GM10248 (cell line): ENCODE measurements at places on chromosomes 16 and 17.

DNA sequence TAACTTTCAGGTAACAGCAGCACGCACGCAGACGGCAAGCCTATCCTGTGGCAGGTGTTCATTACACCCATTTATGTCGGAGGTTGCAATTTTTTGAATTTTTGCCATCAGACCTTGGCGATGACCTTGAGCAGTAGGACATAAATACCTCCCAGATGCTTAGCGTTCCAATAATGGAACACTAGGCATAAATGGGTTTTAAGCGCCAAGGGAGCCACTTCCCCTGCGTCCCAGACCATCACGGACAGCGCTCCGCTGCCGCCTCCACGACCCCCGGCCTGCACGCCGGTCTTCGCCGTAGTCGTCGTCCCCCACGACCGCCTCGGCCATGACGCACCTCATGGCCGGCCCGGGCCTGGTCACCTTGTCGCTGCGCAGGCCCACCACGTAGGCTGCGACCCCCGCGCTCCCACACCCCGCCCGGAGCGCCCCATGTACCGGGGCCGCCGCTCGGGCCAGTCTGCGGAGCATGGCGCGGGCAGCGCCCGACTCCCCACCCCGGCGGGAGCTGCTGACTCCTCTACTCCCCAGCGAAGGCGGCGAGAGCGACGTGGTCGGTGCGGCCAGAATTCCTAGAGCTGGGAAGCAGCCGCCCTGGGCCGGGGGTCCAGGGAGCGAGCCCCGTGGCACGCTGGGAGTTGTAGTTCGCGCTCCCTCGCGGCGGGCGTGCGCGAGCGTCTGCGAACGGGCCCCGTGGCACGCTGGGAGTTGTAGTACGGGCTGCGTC is 22.7 kb downstream of the TMEM235 start:
- DNase-seq, result peak; percentile 86

DNA sequence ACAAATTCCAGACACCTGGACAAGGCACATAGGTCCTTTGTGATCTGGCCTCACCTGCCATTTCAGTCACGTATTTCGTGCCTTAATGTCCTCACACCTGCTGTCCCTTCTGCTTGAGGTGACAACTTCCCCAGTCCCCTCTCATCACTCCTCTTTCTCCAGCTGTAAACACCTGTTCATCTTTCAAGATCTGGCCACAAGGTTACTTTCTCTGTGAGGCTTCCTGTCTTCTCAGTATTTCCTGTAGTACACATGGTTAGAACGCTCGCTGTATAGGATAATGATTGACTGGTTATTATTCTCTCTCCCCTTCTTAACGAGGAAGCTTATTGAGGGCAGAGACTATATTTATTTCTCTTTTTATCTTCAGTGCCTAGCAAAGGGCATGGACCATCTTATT is 74.5 kb upstream of the PMFBP1 start:
- DNase-seq, result peak; percentile 18

DNA sequence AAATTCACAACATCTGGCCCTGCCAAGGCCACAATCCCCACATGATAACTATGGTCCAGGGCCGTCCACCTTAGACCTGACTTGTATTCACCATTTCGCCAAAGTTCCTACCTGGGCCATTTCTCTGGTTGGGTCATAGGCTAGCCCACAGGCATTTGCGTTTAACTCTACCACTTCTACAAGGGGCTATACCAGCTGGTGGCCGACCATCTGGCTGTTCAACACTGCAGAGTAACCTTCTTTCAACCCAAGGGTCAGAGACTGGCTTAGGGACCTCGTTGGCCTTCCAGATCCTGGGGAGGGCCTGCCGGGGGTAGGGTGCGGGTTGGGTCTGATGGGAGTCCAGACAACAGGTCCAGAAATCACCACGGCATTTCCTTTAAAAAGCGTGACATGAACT is 242.3 kb upstream of the C16orf82 start:
- DNase-seq, result no peak

GRCh38 chr17:333626-334396 is 18.8 kb downstream of the RPH3AL start:
- no peak for DNase-seq

DNA sequence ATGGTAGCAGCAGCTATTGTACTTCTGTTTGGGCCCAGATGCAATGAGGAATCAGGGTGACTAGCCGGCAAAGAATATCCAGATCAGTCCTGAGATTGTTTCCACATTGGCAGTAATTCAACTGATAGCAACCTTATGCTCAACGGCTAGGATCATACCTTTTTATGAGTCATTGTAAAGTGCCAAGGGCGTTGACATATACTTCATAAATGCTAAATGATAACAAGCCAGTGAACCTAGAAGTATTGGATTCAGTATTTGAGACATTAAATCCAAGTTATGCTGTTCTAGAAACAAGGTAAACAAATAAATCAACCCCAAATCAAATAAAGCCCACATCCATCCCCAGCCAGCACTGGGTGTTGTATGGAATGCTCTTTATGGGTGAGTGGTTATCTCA is 207.1 kb upstream of the ZFHX3 start:
- no peak for DNase-seq

- no peak for DNase-seq
These were observed 13.1 kb downstream of the SOST start for GRCh38 chr17:43745541-43745940.

GRCh38 chr16:30519120-30520049 is 7.0 kb downstream of the ZNF768 start:
- no peak for DNase-seq

GRCh38 chr16:66948134-66948836 is 12.8 kb upstream of the CES3 start:
- DNase-seq, result no peak

- no peak for DNase-seq
These were observed 317.8 kb downstream of the GRIN2A start for GRCh38 chr16:9864461-9864860.

- no peak for DNase-seq
These were observed 238.1 kb downstream of the MAF start for GRCh38 chr16:79362300-79362970.

- peak; percentile 26 for DNase-seq
These were observed 437.2 kb downstream of the HS3ST3B1 start for GRCh38 chr17:14737984-14738651.

DNA sequence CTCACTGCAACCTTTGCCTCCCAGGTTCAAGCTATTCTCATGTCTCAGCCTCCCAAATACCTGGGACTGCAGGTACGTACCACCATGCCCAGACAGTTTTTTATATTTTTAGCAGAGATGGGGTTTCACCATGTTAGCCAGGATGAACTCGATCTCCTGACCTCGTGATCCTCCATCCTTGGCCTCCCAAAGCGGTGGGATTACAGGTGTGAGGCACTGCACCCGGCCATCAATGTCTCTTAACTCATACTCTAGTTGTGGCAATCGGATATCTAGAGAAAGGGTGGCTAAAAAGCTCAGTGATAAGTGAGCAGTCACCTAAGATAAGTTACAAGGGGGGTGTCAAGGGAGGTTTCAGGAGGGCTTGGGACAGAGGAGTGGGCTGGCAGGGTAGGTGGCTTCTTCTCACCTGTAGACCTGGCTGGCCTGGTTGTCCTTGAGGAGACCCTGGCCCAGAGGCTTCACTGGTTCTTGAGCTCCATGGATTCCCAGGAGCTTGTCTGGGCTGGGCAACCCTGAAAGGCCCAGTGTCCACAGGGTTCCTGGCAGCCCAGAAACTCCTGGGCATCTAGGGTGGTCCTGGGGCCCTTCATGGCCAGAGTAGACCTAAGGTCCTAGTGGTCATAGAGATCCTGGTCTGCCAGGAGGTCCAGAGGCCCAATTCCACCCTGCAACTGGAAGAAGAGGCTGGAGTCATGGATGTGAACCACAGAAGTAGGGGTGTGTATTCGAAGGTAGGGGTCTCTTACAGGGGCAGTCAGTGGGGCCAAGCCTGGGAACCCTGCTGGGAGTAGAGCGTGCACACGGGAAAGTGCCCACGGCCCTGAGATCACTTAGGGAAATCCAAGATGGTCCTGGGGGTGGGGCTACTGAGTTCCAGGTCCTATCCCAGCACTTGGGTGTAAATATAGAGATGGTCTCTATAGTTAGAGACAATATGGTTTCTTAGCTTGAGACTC is 12.7 kb upstream of the IGFBP4 start:
- DNase-seq, result no peak

- DNase-seq, result no peak
These were observed 4.3 kb upstream of the HOXB2 start for GRCh38 chr17:48549281-48549630.

- no peak for DNase-seq
These were observed 1125.7 kb upstream of the GOT2 start for GRCh38 chr16:59859676-59860402.

GRCh38 chr16:77970371-77970770 is 52.0 kb upstream of the CLEC3A start:
- DNase-seq, result no peak

GRCh38 chr17:80152081-80152702 is 5.3 kb upstream of the EIF4A3 start:
- no peak for DNase-seq

DNA sequence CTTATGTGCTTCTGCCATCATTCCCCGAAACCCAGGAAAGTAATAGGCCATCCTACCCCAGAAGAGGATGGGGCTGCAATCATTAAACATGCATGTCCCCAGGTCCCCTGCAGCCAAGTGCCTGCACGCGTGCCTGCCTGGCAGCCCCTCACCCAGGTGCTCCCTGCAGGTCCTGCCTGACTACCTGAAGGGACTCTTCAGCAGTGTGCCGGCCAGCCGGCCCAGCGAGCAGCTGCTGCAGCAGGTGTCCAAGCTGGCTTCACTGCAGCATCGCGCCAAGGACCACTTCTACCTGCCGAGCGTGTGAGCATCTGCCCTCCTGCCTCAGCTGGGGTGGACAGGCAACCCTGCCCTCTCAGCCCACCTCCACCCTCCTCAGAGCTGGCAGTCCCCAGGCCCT is 16.2 kb upstream of the ALKBH5 start:
- no peak for DNase-seq

GRCh38 chr17:76927577-76927976 is 59.4 kb downstream of the MGAT5B start:
- DNase-seq, result no peak

DNA sequence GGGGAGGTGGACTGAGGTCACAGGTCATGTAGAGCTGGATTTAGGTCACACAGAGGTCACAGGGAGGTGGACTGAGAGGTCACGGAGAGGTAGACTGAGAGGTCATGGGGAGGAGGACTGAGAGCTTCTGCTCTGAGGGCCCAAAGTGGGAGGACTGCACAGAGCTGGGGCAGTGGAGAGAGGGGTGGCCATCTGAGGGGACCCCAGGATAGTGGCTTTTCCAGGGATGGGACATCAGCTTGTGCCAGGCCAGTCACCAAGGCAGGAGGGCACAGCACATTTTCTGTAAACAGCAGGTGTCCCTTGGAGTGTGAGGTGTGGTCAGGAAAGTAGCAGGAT is 26.1 kb upstream of the JPT2 start:
- DNase-seq, result no peak

DNA sequence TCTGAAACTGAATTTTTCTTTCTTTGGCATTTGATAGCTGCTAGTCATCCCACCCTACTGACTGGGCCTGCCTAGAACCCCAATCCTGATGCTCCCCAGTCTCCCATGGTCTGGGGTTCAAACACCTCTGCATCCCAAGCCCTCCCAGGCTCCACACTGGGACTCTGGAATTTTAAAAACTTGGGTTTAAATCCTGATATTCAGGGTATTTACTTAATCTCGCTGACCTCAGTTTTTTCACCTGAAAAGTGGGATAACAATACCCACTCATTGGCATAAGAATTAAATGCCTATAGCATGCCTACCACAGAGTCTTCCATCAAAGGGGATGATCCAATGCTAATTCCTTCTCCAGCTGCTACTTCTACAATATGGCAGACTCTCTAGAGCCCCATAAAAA is 264.4 kb downstream of the NPIPA8 start:
- no peak for DNase-seq

GRCh38 chr17:72788950-72789585 is 303.4 kb downstream of the SLC39A11 start:
- DNase-seq, result no peak

DNA sequence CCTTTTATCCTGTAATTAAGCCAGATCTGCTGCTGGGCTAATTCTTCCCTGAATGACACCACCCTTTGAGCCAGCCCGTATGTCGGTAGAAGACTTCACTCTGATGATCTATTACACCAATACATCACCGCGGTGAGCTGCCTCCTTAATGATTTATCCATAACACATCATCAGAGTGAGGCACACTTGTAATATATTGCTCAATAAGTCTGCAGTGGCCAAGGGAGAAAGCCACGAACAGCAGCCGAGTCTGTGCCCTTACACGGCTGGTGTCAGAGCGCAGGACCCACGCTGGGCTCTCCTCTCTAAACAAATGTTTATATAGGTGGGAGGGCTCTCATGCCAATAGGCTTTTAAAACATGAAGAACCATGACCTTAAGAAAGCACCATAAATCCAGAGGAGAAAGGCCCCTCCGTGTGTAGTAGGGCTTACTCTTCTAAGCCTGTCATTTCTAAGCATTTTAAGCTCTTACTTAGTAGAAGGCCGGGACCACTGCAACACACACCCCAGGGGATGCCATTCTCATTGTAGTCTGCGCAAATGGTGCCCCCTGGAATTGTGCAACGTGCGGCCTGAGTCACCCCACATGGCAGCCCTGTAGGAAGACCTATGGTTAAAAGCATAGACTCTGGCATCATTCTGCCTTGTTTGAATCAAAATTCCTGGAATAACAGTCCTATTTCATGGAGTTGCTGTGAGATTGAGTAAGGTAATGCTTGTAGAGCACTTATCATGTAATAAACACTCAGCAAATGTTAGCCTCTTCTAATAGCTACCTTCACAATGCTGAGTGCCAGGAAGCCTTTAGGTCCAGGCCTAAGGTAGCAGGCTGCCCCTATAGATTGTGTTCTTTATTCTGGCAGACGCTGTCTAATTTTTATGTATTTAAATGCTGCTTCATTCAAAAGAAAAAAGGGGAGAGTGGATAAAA is 26.1 kb downstream of the MRPS23 start:
- no peak for DNase-seq

- DNase-seq, result no peak
These were observed 424.5 kb upstream of the CDH11 start for GRCh38 chr16:65546353-65546791.

- no peak for DNase-seq
These were observed 58.0 kb upstream of the SCNN1B start for GRCh38 chr16:23244122-23244521.

DNA sequence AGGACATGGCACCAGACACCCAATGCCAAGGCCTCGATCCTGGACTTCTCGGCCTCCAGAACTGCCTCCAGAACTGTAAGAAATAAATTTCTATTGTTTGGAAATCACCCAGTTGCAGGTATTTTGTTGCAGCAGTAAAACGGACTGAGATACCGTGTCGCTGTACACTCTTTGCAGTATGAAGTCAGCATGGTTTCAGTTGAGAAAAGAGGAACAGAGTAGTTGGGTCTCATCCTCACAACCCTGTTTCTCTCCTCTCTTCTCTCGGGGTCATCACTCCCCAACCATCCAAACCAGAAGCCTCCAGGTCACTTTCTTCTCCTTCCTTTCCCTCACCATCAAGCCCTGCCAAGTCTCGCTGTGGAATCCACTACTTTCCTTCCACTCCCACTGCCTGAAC is 77.8 kb downstream of the ADCY9 start:
- no peak for DNase-seq

- peak; percentile 50 for DNase-seq
These were observed 1.2 kb downstream of the HAS3 start for GRCh38 chr16:69106491-69107315.

- no peak for DNase-seq
These were observed 2.3 kb downstream of the BEAN1 start for GRCh38 chr16:66429290-66429962.
